ENCODE measurements at places on chromosomes 16 and 17.

DNA sequence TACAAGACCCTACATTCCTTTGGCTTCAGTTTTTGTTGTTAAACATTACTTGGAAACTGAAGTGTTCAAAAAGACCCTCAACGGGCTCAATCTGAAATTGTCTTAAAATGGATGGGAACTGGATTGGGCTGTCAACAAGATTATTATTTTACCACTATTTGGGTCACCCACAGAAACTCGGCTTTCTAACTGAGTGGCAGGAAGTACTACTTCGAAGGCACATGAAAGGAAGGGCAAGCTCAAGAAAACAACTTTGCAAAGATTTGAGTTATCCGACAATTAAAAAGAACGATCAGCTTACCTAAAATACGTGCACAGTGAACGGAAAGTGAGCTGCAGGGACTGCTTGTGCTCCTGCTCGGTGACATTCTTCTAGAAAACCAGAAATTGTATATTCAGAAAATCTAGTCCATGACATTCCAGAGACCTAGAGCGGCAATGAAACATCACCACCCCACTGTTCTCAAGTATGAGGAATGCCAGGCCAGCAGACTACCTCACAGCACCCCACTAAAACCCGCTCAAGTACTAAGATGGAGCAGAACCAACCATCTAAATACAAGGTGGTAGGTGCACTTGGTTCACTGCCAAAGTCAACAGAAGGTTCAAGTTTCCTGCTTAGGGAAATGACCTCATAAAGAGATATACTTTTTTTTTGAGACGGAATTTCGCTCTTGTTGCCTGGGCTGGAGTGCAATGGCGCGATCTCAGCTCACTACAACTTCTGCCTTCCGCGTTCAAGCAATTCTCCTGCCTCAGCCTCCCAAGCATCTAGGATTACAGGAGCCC lies 60.5 kb downstream of the ZZEF1 start:
- DNase-seq = no peak

GRCh38 chr17:32281011-32281451 lies 15.4 kb downstream of the RHBDL3 start:
- DNase-seq = no peak

DNA sequence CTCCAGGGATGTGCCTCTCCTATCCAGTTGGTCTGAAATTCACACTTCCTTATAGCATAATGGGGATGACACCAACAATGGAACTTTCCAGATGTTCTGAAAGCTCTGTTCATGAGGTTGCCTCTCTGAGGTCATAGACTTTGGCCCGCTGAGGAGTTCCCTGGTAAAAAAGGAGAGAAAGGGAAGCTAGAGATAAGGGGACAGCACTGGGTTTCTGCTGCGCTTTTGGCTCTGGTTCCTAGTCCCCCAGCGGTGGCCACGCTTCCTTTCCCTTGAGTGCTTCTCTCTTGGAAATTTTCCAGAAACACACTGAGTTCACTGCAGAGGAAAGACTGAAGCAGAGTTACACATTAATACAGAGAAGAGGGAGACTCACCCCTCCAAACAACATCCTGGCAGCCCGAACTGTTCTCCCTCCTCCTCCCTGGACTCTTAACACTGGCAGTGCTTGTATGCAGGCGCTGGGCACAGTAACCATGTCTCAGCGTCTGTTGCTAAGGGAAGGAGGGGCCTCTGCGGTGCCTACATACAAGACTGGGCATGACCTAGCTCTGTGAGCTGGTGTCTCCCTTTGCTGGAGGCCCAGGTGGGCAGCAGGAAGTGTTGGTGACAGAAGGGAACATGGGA lies at the start of gene DNAH3:
DNAH3 (minus strand) TSS at position 472 of the 627 bp plus-strand sequence. CDS start 527 bp downstream, outside the sequence.
- no peak for DNase-seq

DNA sequence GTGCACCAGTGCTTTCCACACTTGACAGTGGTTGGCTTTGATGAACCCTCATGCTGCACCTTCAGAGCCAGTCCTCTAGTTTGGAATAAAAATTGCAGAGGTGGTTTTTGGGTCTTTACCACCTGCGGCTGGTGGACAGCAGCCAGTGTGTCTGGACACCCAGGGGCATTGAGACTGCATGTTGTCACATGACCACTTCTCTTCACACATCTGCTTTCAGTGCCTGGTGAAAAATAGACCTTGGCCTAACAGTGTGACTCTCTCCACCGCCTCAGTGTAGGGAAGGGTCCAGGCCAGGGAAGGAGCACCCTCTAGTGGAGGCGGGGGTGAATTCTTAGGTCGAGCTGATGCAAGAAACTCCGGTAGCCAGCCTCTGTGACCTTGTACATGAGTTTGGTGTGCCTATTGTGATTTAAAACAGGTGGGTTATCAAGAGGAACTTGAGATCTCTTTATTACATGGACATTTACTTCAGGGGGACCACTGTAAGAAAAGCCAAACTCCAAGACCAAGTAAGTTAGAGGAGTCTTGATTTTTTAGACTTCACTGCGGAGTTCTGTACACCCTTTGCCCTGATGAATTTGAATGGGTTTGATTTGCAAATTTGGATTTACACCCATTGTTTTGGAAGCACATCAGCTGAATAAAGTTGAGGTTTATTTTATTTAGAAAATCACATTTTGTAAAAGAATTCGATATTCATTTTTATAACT lies 17.9 kb downstream of the GOSR2 start:
- peak; percentile 89 for DNase-seq

GRCh38 chr16:83959656-83960434 lies 6.8 kb downstream of the OSGIN1 start:
- no peak for DNase-seq

DNA sequence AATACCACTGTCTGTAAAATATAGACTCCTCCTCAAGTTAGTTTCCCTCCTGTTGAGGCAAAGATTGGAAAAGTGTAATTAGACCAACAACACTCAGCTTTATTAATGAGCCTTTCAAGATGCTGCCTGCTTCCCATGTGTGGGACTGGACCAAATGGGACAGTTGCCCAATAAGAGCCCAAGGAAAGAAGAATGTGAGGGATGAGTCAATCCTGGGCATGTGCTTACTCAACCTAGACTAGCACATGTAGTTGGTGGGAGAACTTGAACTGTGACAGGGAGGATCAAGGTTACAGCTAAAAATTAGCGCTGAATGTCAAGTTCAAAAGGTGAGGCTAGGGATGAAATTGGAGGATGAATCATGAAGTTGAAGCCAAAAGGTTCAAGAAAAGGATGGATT lies 435.5 kb downstream of the CA10 start:
- no peak for DNase-seq

DNA sequence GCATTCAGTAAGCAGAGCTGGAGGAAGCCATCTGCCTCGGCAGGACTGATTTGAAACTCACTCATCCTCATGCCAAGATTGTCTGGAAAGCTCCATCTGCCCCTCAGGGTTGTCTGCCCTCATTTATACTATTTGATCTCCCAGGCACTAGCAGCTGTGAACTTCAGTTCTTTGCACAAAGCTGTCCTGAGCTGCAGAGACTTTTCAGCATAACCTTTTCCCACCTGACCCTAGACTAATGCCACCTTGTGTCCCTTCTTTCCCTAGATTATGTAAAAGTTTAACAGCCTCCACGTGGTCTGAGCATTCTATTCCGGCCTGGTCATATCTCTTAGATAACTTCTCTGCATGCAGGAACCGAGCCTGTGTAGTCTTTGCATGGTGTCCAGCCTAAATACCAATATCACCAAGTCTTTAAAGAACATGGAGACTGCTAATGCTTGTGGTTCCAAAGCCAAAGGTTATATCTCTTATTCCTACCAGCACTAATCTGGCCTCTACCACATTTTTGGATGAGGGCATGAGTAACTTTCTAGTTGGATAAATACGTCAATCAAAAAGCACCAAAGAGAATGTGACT lies 29.1 kb downstream of the STAT5A start:
- DNase-seq = no peak

GRCh38 chr17:55344514-55344997 lies 77.1 kb downstream of the MMD start:
- DNase-seq = no peak

DNA sequence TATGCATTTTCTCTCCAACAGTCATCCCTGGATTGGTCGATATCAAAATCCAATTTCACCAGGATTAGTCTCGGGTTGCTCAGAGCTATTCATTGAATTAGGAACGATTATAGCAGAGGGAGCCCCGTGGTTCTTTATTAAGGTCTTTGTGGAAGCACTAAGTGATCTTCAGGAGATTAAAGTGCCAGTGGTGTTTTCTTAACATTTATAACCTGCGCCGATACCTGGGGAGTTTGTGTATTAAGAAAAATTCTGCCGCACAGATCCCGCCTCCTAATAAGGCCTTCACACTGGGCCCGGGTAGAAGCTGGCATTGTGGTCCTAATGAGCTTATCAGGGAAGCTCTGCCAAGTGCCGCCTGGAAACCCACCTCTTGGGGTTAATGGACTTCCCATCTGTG lies 238.7 kb downstream of the RBFOX1 start:
- no peak for DNase-seq

GRCh38 chr17:7419819-7420610 lies at the start of gene SPEM1:
TSS of gene SPEM1 (plus strand) at chr17:7420324. CDS start at chr17:7420385, 61 bp downstream.
- no peak for DNase-seq

- DNase-seq = no peak
Measured at GRCh38 chr17:4766201-4766600, 5.5 kb upstream of the TM4SF5 start.

DNA sequence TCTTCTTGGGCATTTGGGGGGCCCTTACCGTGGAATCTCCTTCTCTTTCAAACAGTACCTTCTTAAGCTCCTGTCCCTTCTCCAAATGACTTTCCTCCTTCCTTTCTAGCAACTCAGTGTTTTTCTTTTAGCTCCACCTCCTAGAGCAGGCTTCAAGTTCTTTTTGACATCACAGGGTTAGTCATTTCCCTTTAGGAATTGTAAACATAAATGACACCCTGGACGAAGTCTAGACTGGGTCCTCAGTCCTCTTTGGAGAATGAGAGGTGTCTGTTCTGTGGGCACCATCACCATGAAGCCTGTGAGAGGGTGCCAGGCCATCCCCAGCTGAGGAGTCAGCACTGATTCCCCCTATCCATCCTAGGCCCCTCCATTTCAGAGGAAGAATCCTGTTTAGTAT lies 94.7 kb downstream of the SALL1 start:
- no peak for DNase-seq

- peak; percentile 72 for DNase-seq
Measured at GRCh38 chr16:67528222-67528869, at the start of gene RIPOR1. TSS of gene RIPOR1 (plus strand) at chr16:67528829. CDS start at chr16:67538447, 9,618 bp downstream.

DNA sequence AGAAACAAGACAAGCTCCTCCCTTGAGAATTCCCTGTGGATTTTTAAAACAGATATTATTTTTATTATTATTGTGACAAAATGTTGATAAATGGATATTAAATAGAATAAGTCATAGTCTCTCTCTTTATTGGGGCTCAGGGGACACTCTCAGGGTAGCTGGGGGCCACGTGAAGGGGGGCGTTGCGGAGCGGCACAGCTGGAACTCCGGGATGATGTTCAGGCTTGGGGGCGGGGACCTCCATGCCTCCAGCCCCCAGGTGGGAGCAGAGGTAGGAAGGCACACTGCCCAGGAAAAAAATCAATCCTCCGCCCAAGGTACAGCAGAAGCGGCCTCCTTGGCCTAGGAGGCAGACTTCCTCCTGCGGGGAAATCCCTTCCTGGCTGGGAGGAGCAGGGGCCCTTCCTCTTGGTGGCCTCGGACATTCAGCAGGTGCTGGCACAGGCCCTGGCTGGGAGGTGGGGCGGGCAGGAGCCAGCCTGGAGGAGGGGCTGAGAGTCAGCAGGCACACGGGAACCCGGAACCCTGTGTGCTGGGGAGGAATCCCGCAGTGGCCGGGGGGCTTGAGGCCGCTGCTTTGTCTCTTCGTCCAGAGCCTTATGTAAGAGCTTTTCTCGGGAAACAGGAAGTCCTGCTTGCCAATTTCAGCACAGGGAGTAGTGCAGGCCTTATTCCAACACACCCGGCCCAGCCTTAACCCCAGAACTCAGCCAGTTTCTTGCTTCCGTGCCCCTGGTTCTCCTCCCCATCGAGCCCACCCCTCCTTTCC lies 591 bp upstream of the TNFSF13 start:
- DNase-seq = peak; percentile 48

DNA sequence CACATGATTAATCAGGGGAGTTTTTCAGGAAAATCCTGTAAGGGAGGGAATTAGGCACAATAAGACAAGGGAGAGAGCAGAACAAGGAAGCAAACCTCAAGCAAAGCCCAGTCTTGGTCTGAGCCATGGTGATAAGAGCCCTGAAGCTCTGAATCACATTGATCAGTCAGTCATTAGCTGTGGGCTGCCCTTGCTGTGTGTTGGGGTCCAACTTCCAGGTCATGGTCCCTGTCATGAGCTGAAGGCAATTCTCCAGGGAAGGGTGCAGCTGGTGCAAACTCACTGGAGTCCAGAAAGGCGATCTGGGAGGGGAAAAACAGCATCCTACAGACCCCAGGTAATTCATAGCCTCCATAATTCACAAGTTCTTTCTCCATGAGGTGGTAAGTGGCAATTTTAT lies 89.9 kb downstream of the CYLD start:
- no peak for DNase-seq

DNA sequence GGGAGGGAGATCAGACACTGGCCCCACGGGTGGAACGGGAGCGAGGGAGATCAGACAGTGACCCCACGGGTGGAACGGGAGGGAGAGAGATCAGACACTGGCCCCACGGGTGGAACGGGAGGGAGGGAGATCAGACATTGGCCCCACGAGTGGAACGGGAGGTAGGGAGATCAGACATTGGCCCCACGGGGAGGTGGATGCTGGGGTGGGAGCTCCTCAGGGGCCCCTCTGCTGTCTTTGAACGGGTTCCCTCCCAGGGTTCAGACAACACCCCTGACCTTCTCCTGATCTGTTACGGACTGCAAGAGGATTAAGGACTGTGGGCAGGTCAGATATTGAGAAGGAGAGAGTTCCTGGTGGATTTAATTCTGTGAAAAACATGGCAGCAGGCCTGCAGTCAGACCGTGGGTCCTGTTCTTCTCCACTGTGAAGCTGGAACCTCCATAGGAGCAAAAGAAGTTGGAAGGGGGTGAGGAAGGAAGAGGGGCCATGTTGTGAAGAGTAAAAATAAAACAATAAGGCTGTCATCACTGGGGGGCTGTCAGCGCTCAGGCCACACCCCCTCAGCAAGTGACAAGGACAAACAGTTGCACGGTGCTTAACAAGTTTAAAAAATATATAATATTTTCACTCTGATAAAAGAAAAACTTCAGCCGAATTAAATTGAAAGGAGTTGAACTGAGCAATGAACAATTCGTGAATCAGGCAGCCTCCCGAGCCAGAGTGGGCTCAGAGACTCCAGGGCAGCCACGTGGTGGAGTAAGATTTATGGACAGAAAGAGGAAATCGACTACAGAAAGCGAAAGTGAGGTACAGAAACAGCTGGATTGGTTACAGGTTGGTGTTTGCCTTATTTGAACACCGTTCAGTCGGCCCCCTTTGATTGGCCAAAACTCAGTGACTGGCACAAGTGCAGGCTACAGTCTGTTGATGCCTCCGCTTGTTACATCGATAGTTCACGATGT lies 348.7 kb upstream of the TNRC6C start:
- DNase-seq = peak; percentile 76

GRCh38 chr17:81270279-81270678 lies 24.8 kb downstream of the SLC38A10 start:
- no peak for DNase-seq

- peak; percentile 43 for DNase-seq
Measured at GRCh38 chr17:40399185-40399584, 18.5 kb downstream of the TOP2A start.
